ENCODE measurements at places on chromosomes 5 and 9.
A peak's percentile ranks its signal among the peaks of the same experiment; 100 is the strongest.

- no peak for DNase-seq
Measured at GRCh38 chr9:114894206-114894605, 36.2 kb downstream of the TNFSF8 start.

DNA sequence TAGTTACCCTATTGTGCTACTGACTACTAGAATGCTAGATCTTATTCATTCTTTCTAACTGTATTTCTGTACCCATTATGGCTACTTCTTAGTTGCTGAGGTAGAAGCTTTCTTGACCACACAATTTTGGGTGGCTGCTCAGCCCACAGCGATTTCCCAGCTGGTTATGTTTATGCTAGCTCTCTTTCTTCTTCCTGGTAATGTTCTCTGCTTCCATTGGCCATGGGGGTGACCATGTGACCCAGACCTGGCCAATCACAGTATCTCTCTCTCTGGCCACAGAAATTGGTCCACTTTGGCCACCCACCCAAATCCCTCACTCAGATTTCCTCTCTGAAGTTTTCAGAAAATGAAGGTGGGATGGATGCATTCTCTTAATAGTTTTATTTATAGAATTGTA lies 427.9 kb upstream of the CLINT1 start:
- DNase-seq = no peak

GRCh38 chr5:76450054-76450453 lies 47.0 kb downstream of the IQGAP2 start:
- DNase-seq = no peak

DNA sequence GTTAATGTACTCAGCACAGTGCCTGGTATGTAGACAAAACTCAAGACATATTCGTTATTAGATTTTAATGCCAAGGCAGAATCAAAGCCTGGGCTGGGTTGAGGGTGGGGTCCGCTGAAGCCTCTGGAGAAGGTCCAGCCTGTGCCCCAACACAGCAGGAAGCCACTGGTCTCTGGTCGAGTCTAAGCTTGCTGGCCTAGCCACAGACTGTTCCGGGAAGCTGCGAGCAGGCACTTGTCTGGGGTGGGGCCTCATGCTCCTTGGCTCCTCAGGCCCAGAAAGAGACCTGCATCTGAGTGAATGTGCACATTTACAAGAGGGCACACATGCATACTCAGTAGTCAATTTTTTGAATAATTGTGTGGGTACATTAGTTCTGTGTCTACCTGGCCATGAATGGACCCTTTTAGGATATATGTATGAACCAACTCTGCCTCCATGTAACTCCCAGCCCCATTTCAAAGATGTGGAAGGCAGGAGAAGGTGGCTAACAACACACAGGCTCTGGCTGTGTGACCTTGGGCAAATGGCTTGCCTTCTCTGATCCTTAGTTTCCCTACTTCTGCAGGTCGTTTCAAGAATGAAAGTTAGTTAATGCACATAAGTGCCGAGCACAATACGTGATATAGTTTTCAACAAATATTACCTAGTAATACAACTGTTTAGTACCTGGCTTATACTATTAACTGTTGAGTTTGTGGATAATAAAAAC lies 18.3 kb downstream of the FAT2 start:
- DNase-seq = no peak

DNA sequence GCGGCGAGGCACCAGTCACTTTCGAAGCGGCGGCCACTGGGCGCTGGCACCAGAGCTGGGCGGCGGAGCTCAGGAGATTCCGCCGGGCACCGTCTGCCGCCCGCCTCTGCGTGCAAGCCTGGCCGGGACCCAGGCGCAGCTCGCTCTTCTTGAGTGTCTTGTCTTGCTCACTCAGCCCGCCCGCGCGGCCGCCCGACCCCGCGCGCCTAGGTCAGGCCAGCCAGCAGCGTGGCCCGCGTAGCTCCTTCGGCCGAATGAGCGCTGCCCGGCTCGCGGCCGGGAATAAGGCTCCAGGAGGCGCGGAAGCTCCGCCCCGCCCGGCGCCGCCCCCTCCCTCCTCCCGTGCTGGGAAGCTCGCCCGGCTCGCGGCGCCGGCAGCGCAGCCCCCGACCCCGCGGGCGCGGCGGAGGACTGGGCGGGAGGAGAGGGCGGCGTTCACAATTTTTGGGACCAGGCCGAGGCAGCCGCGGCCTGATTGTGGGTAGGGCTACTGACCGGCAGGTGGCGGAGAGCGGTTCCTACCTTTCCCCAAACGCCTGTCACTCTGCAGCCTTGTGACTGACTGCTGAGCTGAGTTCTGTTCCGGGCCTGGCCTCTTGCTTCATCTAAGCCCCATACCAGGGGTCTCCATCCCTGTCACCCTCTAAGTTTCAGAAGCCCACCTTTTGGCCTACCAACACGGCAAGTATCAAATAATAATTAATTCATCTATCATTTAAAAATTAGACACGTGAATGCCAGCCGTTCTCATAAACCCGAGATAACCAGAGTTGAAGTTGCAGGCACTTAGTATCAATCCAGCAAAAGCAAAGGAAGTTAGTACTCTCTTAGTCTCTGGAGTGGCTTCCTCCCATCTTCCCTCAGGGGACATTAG lies at the start of gene HBEGF:
HBEGF (minus strand) TSS at position 256 of the 874 bp plus-strand sequence. CDS start 275 bp downstream, outside the sequence.
- peak; percentile 96 for DNase-seq

DNA sequence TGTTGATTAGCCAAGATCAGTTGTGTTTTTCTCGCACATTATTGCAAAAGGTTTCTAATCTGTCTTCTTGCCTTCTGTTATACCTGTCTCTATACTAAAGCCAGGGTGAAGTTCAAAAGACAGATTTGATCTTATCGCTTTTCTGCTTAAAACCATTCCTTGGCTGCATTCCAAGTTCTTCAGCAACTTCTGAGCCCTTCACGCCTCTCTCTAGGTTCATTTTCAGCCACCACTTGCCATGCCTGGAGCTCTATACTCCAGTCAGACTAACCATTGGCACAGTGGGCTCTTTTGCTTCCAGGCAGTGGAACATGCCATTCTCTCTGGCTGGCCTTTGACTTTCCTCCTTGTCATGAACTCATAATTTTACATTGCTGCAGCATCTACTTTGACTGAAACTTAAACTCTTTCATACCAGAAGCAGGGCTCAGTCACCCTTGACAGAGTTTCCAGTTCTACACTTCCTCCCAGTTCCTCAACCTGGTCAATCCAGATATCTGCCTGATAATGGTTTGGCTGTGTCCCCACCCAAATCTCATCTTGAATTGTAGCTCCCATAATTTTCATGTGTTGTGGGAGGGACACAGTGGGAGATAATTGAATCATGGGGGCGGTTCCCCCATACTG lies 114.4 kb downstream of the SLC12A2 start:
- DNase-seq = no peak

DNA sequence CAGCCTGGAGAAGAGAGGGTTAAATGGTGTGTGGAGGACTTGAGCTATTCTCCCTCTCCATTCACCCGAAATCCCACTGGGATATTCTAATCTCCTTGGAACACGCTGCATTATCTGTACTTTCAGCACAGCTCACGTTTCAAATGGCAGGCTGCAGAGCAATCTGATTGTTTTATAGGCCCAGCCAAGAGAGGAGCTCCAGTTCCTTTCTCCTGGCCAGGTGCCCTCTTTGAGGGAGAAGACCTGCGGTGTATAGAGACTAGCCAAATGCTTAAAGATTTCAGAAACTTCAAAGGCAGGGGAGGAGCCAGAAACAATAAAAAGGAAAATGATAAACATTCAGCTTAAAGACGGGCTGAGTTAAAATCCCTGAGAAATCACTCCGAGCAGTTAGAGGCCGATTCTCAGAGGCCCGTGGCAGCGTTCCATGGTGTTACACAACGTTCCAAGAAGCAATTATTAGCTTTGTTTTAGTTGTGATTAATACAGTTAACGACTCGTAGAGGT lies 564.0 kb upstream of the KLF4 start:
- DNase-seq = peak; percentile 60

DNA sequence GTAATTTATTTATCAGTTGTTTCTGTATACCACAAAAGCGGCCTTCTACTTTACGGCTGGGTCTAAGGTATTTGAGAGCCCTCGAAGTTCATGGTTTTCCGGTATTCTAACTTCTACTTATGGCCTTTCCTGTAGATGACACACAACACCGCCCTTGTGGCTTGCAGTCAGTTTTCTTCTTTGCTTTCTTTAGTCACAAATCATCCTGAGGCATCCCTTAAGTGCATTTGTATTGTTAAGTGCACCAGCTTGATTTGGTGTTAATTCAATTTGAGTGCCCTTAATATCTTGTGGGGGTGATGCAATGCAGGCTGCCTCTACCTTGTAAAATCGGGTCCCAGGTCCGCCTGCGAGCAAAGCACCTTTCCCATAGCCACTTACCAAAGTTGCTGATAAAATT lies 511.9 kb downstream of the CCDC171 start:
- DNase-seq = no peak

Measured in NCI-H526 (cell line).